ENCODE measurements at places on chromosomes 7 and 10.

GRCh38 chr10:59880971-59881510, 25.3 kb downstream of the CCDC6 start:
- DNase-seq, result no peak

DNA sequence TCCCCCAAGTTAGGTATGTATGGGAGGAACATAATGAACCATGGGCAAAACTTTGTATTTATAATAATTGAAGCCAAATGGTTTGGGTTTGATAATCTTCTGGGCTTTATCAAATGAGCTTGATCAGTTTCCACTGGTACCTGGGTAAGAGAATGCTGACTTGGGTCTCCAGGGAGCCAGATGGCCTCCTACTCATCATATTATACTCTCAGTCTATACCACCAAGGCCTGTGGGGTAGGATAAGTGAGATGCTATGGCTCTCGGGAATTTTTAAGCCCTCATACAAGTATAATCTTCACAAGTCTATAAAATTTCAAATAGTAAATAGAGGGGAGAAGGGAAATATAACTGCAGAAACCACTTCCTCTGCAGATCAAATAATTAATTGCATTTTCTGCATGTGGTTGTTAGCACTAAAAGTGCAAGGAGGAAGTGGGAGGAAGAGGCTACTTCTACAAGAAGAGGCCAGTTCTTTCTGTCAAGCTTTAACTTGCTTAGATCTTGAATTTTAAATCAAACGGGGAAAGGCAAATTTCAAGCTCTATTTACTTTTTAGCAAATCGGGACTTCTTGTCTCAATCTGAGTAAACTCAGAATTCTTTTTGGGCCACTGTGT, 349.0 kb downstream of the SORCS1 start:
- no peak for DNase-seq

DNA sequence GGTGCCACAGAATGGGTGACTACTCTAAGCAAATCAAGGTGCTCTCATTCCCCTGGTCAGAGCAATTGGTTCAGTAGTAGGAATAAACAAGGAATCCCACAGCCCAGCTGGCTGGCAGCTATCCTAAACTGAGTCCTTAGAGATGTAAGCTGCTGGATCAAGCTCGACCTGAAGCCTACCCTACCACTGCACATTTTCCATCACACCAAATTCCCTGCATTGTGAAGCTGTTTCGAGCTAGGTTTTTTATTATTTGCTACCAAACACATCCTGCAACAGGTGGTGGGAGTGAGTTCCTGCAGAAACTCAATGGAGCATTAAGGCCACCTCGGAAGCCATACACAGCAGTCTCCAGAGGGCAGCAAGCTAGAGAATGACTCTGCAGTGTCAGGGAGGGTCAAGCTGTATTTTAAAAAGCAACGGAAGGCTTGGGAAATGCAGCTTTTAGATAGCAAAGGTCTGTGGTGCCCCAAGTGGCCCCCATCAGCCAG, 33.7 kb upstream of the TNRC18 start:
- no peak for DNase-seq

- DNase-seq, result peak; percentile 22
Measured at GRCh38 chr7:113367041-113367586, 248.8 kb upstream of the SMIM30 start.

DNA sequence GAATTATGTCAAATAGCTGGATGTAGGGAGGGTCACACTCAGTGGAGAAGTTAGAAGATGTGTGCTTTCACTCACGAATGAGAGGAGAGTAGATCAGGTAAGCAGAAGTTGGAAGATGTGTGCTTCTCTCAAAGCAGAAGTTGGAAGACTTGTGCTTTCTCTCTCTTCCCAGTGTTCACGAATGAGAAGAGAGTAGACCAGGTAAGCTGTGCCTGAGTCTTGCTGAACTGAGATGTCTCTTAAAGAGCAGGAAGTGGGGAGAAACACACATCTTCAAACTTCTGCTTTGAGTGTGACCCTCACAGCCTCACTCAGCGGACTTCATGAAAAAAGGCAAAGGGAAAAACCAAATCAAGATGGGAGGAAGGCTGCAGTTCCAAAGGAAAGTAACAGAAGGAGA, 7.0 kb upstream of the TMEM243 start:
- DNase-seq, result no peak

- DNase-seq, result no peak
Measured at GRCh38 chr10:20466731-20467130, 430.4 kb downstream of the NEBL start.

- DNase-seq, result no peak
Measured at GRCh38 chr10:13327534-13327933, 20.6 kb downstream of the SEPHS1 start.

DNA sequence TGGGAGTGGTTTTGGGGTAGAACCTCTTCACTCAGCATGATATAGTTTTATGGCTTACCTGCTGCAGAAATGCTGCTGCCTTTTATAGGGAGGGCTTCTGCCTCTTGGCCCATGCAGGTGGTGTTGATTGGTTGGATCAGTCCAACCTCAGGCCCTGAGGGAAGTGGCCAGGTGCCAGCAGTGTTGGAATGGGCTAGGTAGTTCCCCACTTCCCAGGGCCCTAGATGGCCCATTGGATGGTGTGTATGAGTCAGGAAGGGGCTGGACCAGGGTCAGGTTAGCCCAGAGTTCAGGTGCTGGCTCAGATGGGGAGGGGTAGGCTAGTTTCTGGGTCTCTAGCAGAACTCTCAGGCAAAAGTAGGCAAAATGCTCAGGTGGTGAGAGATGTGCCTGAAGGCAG, 455.5 kb downstream of the CCSER2 start:
- no peak for DNase-seq

GRCh38 chr10:62258926-62259325, 9.7 kb downstream of the RTKN2 start:
- no peak for DNase-seq

DNA sequence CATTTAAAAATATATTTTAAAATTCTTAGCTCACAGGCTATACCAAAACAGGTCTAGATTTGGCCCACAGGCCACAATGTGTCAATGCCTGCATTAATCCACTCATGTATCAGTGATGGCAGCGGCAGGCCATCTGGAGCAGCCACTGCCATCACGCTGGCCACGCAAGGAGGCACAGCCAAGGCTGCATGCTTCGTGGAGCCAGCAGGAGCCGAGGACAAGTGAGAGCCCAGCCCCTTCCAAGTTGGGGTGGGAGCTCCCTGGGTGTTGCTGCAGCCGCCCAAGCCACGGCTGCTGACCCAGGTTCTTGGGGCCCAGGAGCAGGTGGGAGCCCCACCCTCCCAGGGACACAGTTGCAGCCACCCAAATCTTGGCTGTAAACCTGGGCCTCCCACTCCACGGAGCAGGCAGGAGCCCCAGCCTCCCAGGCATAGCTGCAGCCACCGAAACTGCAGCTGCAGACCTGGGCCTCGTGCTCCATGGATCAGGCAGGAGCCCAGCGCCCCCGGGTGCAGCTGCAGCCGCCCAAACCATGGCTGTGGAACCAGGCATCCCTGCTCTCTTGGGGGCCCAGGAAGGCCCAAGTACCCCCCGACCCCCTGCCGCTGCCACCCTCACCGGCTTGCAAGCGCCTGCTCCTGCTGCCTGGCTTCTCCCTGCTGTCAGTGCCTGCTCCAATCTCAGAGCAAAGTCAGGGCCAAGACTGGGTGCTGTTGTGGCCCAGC, 87.3 kb upstream of the CACUL1 start:
- no peak for DNase-seq

GRCh38 chr10:112963835-112964234, 13.8 kb downstream of the TCF7L2 start:
- no peak for DNase-seq

- no peak for DNase-seq
Measured at GRCh38 chr7:104552102-104552501, 223.7 kb downstream of the LHFPL3 start.

DNA sequence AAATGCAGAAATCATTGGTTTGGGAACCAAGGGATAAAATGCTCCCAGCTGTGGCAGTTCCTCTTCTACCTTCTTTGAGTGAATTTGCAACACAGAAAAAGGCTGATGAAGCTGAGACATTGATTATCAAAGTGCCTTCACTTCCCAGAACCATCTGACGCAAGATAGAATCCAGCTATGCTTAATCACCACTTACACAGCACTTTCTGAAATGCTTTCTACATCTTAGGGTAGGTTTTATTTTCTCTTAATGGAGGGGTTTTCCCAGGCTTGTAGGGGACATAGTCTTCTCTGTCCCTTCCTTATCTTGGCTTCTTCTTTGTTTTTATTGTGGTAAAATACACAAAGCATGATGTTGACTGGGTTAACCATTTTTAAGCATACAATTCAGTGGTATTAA, 332.6 kb upstream of the ZNF32 start:
- no peak for DNase-seq

DNA sequence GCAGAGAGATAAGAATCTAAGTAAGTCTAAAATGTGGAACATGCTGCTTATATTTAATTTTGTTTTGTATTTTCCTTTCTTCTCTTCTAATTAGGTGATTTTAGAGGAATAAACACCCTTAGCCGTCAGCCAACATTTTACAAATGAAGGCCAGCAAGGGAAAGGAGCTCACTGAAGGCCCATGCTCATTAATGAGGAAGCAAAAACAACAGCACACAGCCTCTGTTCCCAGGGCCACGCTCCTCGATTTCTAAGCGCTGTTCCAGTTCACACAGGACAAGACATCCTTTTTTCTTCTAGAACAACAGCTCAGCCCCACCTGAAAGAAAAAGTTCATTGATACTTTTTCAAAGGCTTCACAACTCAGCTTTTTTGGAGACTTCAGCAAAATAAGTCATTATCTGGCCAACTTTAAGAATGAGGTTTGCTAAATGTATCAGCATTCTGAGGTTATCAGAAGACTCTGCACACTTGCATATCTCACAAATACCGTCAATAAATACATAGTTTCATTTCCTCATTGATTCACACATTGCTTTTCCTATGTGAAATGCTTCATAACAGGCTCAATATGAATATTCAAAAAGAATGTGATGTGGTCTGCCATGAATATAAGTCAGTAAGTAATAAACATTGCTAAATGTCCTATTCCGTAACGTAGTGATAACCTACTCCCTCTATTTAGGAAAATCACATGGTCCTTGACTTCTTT, 34.8 kb upstream of the SFMBT2 start:
- no peak for DNase-seq

DNA sequence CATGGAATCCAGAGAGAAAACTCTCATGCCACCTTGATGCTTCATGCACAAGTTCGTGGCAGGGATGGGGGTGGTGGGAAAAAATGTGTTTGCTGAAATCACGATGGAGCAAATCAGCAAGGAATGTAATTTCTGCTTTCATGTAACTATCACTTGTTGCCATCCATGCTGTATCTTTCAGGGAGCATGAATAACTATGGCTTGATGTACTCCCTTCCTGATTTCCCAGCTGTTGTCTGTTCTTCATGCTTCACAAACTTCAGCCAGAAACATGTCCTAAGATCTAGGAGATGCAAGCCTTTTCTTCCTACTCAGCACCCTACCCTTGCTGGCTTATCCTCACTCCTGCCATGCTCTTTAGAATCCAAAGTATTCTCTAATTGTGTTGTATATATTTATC, 64.0 kb downstream of the LRRC4 start:
- DNase-seq, result no peak

GRCh38 chr7:45460379-45460778, 113.8 kb upstream of the ADCY1 start:
- DNase-seq, result no peak

DNA sequence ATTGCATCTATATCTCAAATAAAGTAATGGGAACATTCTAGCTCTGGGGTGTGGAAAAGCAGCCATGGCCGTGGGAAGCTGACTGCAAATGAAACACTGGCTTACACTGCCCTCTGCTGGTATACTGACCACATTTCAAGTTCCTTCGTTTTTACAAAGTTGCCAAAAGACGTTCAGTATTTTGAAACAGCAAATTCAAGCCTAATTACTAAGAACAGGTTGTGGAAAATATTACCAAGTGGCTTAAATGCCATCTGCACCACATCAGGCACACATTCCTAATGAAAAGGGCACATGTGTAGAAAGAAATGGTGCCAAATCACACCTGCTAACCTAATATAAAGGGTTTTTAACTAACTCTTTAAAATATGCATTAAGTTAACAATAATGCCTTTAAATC, 83.9 kb downstream of the JAZF1 start:
- peak; percentile 59 for DNase-seq

DNA sequence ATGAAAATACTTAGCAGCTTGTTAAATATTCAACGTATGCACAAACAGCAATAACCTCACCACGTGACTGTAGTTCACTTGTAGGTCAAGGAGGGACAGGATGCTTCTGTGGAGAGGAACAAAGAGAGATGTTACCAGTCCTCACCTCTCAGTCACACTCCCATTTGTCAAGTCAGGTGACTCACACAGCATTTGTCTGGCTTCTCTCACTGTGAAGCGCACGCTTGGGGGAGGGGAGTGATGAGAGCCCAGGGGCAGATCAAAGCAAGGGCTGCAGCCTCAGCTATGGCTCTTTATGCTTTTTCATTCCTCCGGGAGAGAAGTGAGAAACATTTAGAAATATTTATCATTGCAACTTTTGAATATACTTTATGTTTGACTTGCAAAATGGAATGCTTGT, 2.9 kb upstream of the RBM20 start:
- DNase-seq, result no peak

DNA sequence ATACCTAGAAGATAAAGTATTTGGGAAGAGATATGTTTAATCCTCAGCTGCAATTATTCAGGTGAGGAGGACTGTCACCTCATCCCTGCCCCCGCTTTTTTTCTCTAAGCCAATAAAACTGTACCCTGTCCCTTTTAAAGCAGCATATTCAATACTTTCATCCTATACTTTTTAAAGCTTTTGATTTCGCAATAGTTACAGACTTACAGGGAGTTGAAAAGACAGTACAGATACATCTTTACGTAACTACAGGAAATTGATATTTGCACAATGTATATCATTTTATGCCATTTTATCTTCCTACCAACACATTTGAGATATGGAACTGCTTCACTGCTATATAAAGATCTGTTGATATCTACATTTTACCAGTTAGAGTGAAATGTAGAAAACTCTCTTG, 47.6 kb downstream of the STK17A start:
- no peak for DNase-seq

GRCh38 chr7:27079234-27079975, 16.4 kb downstream of the HOXA1 start:
- no peak for DNase-seq

GRCh38 chr7:83796760-83797159, 147.8 kb upstream of the SEMA3E start:
- DNase-seq, result no peak

GRCh38 chr7:39952374-39952773, 2.3 kb downstream of the CDK13 start:
- DNase-seq, result no peak

DNA sequence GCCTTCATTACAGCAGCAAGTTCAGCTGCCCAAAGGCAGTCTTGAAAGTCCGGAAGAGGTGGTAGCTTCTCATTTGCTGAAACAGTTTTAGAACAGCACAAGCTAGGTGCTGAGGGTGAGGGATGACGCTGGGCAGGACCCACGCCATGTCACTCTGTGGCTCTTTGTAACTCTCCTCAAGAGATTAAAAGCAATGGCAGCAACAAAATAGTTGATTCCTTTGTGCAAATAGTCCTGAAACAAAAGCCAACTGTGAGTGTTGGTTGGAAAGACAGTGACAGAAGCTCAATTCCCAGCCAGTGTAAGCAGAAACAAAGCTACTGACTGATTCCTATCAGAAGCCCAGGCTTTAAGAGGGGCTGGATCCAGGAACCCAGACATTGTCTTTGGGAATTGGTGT, 47.6 kb upstream of the AQP1 start:
- no peak for DNase-seq
